ENCODE measurements at places on chromosomes 7 and 10.

- DNase-seq: no peak
- H3K4me3 ChIP-seq: no peak overlapping the region
- H3K36me3 ChIP-seq: peaks cover 42% of the 10 kb centered on the region
Observed at GRCh38 chr7:158763454-158764033, 58.9 kb upstream of the NCAPG2 start.

DNA sequence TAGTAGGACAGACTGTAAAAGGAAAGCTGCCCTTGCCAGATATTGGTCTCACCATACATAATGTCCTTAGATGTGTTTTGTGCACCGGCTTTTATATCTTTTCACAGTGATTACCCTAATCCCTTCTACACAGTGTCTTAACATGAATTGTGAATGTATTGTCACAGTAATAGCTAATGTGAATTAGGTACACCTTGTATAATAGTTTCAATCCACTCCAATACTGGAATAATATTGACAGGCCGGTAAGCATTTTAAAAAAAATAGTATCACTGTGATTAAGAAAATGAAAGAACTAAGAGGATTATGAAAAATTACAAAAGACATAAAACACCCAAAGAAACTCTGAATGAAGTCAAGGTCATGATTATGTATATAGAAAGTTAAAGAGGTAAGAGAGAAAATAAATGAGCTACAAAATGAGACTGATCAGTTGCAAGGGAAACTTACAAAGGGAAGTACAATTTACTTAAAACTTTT lies 420.9 kb downstream of the PLXDC2 start:
- H3K36me3 ChIP-seq: peaks cover 3% of the 10 kb centered on the region
- no peak for DNase-seq
- no peak overlapping the region for H3K27ac ChIP-seq
- H3K27me3 ChIP-seq: no peaks in the 10 kb centered on the region
- no peak overlapping the region for H3K4me3 ChIP-seq
- no peaks in the 10 kb centered on the region for H3K4me1 ChIP-seq

GRCh38 chr7:139265673-139266072 lies 34.6 kb downstream of the UBN2 start:
- peaks cover 18% of the 10 kb centered on the region for H3K36me3 ChIP-seq
- no peaks in the 10 kb centered on the region for H3K4me1 ChIP-seq

DNA sequence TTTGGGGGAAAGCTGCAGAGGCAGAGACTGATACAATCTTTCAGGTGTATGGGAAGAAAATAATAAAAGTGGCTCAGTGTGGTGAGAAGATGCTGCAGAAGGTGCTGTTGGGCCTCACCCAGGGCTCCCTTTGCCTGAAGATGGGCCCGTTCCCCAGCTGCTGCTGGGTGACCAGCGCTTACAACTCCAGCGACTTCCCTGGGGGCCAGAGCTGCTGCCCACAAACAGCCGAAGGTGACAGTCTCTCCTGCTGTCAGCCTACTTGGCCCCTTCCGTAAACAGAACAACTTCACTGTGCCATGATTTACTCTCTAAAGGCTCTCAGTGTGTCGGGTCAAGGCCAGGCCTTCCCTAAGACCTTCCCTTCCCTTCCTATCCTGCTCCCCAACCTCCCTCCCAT lies 93.6 kb upstream of the PCBD1 start:
- no peak for DNase-seq
- peak overlapping the region; percentile 97 for H3K27ac ChIP-seq
- no peaks in the 10 kb centered on the region for H3K36me3 ChIP-seq

DNA sequence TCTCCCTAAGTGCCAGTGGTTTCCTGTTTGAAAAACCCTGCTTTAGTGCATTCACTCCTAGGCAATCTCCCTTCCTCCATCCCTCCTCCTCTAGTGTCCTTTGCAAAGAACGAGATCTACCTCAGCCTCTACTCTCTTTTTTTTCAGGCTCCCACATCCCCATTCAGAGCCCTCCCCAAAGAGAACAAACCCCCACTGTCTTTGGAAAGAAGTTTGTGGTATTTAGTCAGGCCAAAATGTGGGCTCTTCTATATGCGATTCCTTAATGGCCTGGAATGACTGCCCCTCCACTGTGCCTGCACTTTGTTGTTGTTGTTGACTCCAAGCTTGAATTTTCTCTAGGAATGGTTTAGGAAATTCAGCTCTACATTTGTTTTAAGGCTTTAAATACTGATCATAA lies 36.3 kb downstream of the PALS2 start:
- no peaks in the 10 kb centered on the region for H3K4me1 ChIP-seq
- peaks cover 1% of the 10 kb centered on the region for H3K27me3 ChIP-seq
- no peaks in the 10 kb centered on the region for H3K36me3 ChIP-seq
- H3K4me3 ChIP-seq: no peak overlapping the region
- DNase-seq: no peak

DNA sequence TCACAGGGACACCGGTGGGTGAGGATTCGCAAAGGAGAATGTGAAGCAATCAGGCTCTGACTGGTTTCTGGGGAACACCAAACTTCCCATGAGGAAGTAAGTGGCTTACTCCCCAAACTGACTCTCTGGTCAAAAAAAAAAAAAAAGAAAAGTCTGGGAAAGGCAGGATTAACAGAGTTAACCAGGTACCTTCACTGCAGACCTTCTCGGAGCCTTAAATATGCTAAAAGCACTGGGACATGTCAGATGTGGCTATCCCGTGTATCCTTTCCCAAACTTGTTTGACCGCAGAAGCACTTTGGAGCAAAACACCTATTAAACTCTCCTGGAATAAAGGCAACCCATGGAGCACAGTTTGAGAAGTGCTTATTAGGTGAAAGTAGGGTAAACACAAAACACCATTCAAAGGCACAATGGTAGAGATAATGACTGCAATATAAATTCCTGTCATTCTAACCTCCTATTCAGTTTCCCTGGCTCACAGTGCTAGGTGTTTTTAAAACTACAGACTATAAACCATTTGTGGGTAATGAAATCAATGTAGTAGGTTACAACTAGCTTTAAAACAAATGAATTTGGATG lies 44.1 kb upstream of the MXI1 start:
- H3K27ac ChIP-seq: no peak overlapping the region
- DNase-seq: no peak
